ENCODE measurements at places on chromosomes 2 and 18. TPM values are rescaled to one million over a fixed set of nuclear protein-coding genes. Genes with fewer than 3 reads are reported as not detected.

Gene MGAT4A
- 50.6 TPM for total RNA-seq

Gene TXNDC2
- 0.22 TPM for total RNA-seq

Gene SCYGR6
- not detected for total RNA-seq

Gene HEATR5B
- total RNA-seq = 22.4 TPM

Gene ZNF407
- 14.4 TPM for total RNA-seq

- DNase-seq = no peak
These were observed 29.9 kb downstream of the FN1 start for GRCh38 chr2:215405722-215406581.

- no peak for DNase-seq
These were observed 277.0 kb upstream of the ZEB2 start for GRCh38 chr2:144796936-144797335.

DNA sequence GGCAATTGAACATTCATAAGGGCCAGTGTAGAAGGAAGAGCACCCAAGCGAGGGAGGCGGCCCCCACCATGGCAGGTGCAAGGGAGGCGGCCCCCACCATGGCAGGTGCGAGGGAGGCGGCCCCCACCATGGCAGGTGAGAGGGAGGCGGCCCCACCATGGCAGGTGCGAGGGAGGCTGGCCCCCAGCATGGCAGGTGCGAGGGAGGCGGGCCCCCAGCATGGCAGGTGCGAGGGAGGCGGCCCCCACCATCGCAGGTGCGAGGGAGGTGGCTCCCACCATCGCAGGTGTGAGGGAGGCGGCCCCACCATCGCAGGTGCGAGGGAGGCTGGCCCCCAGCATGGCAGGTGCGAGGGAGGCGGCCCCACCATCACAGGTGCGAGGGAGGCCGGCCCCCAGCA lies 24.7 kb upstream of the GPC1 start:
- DNase-seq = peak; percentile 51

- no peak for DNase-seq
These were observed 23.7 kb upstream of the TMEM214 start for GRCh38 chr2:27009083-27009482.

- DNase-seq = no peak
These were observed 13.4 kb downstream of the NEDD4L start for GRCh38 chr18:58057291-58057965.

GRCh38 chr18:21074336-21075323 lies 37.0 kb downstream of the ROCK1 start:
- no peak for DNase-seq

GRCh38 chr2:97673915-97674283 lies 4.4 kb downstream of the C2orf92 start:
- no peak for DNase-seq

DNA sequence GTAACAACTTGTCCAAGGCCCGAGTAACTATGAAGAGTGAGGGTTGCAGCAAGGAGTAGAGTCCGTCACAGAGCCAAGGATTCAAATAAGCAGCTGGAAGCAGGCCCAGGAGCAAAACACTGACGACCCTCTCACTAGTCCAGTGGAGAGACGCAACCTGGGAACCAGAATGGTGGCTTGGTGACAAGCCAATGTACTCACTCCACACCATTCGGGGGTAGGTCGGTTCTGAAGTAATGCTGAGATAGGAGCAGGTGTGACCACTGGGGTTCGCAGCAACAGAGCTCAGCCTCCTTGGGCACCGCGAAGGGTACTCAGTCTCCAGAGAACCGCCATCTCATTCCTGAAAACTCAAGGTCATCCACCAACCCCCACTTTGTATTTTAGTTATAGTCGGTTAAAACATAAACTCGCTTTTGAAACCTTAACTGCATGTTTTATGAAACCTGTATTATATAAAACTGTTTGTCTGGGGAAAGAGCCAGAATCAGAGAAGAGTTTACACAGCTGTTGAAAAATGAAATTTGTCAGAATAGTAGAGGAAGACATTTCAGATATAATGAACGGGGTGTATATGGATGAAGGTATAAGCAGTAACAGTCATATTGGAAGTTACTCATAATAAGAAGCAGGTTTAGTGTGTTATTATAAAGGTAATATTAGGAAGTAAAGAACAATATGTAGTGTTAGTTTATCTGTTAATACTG lies 8.6 kb downstream of the ANKRD62 start:
- DNase-seq = no peak

GRCh38 chr18:527146-527545 lies 26.6 kb upstream of the COLEC12 start:
- no peak for DNase-seq

DNA sequence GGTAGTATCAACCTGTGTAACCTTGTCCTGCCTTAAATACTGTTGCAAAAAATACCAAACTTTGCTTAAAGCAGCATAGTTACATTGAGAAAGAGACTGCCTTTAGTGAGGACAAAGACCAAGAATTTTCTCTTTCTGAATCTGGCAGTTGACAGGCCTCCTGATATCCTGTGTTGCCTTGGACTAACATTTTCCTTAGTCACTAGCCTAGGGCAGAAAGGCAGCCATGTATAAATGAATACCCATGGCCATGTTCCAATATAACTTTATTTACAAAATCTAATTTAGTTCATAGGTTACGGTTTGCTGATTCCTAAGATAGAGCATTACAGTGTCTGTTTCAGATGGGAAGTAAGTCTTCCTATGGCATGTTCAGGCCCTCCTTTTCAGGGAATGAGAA lies 895.4 kb downstream of the CNTNAP5 start:
- no peak for DNase-seq

- no peak for DNase-seq
These were observed 122.9 kb downstream of the TXNL1 start for GRCh38 chr18:56515522-56515921.

DNA sequence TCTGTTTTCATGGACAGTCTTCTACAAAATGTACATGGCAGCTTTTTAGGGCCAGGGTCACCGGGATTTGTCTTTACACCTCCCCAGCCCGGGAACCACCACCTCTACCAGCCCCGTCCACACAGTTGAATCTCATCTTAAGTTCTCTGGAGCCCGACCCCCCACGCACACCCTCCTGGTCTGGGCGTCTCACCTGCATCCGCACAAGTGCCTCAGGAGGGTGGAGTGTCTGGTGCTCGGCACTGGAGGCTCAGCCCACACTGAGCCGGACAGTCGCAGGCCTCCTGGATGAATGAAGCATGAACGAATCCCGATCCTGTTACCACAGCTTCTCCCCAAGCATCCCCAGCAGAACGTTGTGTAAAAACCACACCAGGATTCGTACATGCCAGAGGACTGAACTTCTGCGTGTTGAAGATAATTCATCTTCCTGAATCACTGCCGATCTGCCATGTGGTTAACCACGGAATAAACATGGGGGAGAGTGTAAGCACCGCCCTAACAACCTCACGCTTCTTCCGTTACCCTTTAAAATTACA lies 162.0 kb downstream of the RTP5 start:
- peak; percentile 45 for DNase-seq
